ENCODE measurements at places on chromosomes 6 and 20.
A peak's percentile ranks its signal among the peaks of the same experiment; 100 is the strongest.

GRCh38 chr6:7424967-7425807, 35.6 kb downstream of the RIOK1 start:
- peak; percentile 16 for DNase-seq

GRCh38 chr6:149140910-149141290, 176.6 kb upstream of the TAB2 start:
- no peak for DNase-seq

GRCh38 chr20:34041226-34041625, 47.5 kb downstream of the RALY start:
- DNase-seq = no peak

DNA sequence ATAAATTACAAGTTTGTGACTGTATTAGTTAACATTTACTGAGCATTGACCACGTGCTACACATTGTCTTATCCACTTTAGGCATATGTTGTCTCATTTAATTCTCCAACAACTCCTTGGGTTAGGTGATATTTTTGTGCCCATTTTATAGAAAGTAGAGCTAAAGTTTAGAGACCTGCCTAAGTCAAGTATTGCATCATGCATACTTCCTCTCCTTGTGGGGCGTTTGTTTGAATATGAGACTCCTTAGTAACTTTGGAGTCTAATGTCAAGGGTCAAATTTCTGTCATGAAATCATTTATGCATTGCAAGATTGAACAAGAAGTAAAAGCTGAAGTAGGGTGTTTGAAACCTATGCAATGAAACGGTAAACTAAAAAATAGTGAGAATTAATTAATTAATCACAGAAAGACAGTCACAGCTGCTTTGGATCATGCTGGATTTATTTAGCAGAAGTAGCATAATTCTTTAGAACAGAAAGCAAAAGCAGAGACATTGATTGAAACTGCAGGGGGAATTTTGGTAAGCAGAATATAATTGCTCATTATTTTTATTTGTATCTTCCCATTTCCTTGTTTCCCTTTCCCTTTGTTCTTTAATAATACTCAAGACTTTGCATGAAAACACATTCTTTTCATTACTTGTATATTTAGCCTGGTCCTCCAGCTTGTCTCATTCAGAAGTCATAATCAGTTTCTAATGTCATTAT, 1374.4 kb upstream of the GJE1 start:
- no peak for DNase-seq

DNA sequence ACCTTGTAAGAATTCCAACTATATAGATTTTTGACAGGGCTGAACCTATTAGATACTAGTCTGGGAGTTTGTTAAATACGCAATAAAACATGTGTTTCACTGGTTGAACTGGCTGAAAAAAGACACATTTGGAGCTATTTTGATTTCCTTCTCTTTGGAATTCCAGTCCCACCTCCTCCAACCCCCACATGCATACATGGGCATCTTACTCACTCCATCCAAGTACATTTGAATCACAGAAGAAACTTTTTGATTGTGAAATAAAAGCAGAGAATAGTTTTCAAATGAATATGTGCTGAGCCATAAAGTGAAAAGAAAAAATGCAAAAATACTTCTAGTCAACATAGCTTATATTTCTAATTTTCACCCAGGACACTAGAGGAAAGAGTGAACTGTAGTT, 33.9 kb upstream of the STXBP5 start:
- peak; percentile 61 for DNase-seq

DNA sequence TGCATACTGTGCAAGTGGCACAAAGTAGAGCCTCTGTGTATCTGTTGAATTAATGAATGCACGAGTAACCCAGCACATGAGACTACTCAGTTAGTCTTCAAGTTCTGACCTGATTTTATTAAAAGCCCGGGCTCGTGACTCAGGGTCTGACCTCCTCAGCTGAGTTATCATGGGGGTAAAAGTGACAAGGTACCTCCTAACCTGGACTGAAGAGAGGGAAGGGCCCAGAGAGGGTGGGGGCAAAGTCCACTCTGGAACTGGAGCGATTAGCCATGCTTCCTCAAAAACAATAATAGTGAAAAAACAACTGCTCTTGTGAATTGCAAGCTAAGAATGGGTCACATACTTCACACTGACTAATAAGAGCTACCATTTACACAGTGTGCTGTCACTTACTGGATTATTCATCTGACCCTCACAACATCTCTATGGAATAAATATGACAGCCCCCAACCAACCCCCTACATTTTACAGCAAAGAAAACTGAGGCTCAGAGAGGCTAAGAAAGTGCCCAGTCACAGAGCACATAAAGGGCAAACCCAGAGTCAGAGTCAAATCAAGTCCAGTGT, 26.7 kb downstream of the TRERF1 start:
- peak; percentile 23 for DNase-seq

DNA sequence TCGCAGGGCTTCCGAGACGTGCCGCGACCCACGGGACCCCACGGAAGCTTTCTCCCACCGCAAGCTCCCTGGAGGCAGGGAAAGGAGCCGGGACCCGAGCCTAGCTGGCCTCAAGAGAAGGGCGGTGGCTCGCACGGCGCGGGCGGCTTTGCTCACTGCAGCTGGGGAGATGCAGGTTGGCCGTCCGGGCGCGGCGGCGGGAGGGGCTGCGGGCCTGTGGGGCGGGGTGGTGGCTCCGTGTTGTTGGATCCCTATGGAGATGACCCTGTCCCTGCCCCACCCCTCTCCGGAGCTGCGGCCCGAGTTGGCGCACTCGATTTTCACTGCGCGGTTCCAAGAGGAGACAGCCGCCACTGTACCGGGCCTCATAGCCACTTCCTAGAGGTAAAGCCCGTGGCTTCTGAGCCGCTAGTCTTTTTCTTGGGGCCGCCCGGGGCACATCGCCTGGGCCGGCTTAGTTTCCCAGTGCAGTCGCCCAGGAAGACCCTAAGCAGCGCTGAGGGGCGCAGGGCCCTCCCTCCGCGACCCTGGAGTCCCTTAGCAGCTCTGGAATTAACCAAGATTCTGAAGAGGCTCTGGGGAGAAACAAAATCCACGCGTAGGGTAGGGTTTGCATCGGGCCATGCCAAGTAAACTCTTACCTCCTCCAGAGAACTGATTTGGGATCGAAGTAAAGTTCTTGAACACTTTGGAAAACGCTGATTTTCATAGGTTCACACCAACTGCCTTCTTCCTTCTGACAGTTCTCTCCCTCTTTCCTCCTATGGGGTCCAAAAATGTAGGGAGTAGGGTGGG, at the start of gene ECT2L:
Gene ECT2L (plus strand): TSS at position 279 of the 795 bp plus-strand sequence. CDS start 17,188 bp downstream, outside the sequence.
- DNase-seq = no peak

DNA sequence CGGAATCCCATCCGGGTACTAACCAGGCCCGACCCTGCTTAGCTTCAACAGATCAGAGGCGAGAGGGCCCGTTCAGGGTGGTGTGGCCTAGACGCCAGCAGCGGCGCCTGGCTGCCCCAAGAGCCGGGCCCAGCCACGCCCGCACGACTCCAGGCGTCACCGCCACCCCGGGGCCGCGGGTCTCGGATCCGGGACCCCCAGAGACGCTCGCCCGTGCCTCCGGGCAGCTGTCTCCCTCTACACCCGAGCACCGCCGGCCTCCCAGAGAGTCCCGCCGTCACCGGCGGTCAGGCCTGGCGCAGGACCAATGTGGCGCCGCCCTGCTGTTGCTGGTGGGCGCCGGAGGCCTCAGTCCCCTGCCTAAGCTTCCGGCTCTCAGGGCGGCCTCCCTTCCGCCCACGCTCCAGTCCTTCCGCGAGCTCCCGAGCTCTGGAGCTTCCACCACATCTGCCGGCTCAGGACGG, 441.2 kb upstream of the DEFB115 start:
- DNase-seq = no peak

DNA sequence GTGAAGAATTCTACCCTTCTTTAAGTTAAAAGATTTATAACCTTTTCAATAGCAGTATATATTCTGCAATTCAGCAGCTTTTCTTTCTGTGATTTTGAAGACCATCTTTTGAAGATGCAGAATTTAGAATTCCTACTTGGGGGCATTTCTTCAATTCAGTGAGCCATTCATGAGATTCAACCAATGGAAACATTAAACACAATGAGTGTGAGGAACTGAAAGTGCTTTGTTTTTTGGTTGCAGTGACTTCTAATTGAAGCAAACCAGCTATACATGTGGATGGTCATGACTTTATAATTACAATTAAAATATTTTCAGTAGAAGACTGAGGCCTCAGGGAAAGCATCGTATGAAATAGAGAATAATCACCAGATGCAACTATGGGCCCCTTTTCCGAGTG, 108.3 kb downstream of the CARMIL1 start:
- DNase-seq = no peak

GRCh38 chr20:22584922-22585785, 782 bp upstream of the FOXA2 start:
- no peak for DNase-seq

- no peak for DNase-seq
Measured at GRCh38 chr6:153129873-153130514, 1.1 kb downstream of the RGS17 start.

GRCh38 chr6:130513770-130514169, 148.0 kb downstream of the TMEM200A start:
- DNase-seq = peak; percentile 61

- peak; percentile 91 for DNase-seq
Measured at GRCh38 chr6:163745536-163746400, 331.2 kb downstream of the QKI start.

GRCh38 chr6:17525637-17526036, 74.5 kb upstream of the FAM8A1 start:
- DNase-seq = no peak

DNA sequence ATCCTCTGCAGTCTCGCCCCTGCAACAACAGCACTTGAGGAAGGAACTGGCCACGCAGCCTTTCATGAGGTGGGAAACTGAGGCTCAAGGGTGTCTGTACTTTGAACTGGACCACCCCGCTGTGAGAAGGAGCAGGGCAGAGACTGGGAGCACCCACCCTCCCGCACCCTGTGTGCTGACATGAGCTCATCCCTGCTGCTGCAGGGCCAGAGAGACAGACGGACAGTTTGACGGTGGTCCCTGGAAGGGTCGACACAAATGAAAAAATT, 16.9 kb upstream of the MRGBP start:
- DNase-seq = no peak

GRCh38 chr20:63826753-63827152, 4.3 kb downstream of the ZBTB46 start:
- no peak for DNase-seq

GRCh38 chr6:142301651-142302391, at the start of gene ADGRG6:
TSS of gene ADGRG6 (plus strand) at chr6:142302007. CDS start at chr6:142302330, 323 bp downstream.
- DNase-seq = no peak

DNA sequence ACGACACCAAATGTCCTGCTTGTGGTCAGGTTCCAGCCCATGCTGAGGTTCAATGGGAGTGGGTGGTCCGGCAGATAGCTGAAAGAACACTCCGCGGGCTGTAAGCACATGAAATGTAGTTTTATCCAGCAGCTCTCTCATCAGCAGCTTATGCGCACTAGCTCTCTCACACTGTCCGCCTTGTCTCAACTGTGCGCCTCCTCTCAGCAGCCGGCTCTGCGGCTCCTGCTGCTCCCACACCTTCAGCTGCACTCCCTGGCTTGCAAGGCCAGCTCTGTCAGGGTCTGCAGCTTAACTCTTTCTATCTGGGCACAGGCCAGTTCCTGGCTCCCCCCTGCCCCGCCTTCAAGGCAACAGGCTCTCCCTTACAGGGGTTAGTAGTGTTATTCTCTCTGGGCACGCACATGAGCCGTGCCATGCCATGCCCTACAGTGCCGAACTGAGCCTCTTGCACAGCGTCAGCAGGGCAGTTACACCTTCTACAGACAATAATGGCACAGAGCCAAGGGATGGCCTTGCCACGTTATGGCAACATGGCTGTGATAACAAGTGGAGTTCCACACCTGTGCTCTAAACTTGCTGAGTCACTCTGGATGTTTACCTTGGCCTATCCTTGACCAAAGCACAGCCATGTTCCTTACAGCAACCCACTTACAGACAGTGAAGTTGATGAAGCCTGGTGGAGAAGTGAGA, 84.0 kb upstream of the LRFN2 start:
- no peak for DNase-seq

DNA sequence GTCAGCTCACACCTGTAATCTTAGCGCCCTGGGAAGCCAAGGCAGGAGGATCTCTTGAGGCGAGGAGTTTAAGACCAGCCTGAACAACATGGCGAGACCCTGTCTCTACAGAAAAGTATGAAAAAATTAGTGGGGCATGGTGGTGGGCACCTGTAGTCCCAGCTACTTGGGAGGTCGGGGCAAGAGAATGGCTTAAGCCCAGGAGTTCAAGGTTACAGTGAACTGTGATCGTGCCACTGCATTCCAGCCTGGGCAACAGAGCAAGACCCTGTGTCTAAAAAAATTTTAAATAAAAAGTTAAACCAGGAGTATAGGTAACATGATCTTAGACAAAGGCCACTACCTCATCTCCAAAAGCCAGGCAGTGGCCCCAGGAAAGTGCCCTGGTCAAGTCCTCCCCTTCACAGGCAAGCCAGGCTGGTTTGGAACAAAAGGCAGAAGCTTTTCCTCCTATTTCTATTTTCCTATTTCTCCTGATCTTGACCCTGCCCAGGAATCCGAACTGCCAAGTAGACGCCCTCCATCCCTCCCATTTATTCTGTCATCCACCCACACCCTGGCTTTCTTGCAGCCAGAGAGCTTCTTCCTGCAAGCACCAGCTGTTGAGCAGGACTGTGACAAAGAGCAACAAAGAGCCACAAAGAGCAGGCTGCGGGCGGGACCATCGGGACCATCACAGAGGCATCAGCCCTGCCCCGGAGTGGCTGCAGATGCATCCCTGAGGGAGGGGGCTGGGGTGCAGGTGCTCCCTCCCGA, 149.9 kb upstream of the AFDN start:
- DNase-seq = no peak
